Left renal cortex interstitium (tissue), 4 donors: ENCODE measurements at places on chromosomes 1 and 21.

GRCh38 chr1:46205791-46206190, 2.7 kb downstream of the LURAP1 start:
- no peak for DNase-seq

- DNase-seq, result no peak
Measured at GRCh38 chr1:77234096-77234495, 14.9 kb upstream of the PIGK start.

GRCh38 chr1:94202241-94202640, 35.1 kb downstream of the ARHGAP29 start:
- DNase-seq, result no peak

GRCh38 chr1:230186003-230186863, 119.2 kb downstream of the GALNT2 start:
- DNase-seq, result no peak

DNA sequence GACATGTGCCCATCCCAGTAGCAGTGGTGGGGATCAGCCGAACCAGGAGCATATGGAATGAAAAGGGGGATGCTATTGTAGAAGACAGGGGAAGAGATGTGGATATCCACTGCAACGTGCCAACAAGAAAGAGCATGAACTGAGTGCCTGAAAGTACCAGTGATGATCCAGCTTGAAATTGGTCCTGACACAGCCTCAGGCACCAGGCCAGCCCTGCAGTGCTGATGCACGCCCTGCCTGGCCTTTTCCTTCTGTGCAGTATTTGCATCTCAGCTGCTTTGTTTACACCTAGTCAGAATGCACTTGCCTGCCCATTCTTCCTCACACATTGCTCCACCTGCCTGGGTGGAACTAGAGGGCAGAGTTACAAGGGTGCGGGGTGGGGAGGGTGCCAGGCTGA, 50.3 kb upstream of the ARTN start:
- no peak for DNase-seq

- no peak for DNase-seq
Measured at GRCh38 chr1:57782357-57782756, 358.5 kb upstream of the DAB1 start.

DNA sequence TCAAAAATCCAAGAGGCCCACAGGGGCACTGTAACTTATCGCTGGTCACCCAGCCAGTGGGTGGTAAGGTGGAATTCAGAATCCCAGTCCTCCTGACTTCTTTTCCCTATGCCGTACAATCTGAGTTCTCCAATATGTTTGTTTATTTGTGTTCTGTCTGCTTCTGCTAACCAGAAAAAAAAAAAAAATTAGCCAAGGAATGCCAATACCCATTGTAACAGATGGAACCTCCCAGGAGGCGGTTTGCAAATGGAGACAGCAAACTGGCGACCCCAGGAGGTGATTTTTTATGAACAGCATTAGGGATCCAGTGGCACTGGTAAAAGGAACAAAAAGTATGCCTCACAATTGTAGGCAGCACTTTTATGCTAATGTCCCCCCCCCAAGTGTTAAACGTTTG, 189.0 kb upstream of the FGGY start:
- DNase-seq, result no peak
